ENCODE measurements at places on chromosomes 6 and 20.

DNA sequence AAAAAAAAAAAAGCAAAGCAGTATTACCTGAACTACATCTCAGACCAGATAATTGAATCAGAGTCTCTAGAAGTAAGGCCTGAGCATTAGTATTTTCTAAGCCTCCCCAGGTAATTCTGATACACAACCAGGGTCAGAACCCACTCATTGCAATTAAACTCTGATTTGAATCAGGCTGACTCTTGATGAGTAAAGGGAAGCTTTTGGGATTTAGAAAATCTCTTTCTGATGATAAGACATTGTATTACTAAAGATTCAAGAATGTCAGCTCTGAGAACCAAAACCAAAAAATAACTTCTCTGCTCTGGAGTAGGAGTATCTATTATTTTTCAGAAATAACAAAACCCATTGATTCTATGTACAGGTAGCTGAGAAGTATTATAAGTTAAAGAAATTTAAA, 100.1 kb upstream of the COL21A1 start:
- DNase-seq = no peak

DNA sequence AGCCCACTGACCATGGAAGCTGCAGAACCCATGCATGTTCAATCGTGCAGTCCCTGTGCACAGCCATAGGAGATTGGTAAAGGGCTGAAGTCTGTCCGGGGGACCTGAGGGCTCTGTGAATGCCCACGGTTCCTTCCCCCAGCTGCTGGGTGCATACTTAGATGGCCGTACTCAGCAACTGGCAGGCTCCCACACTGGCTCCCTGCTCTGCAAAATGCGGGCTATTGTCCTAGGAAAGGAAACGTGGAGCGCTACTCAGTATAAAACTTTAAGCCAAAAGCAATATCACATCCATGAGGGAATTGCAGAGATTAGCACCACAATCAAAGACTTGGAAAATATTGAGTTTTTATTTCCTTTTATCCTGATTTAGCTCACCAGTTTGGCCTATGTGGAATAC, 202.0 kb downstream of the WDR27 start:
- DNase-seq = no peak

GRCh38 chr6:125984311-125984710, 2.0 kb upstream of the TRMT11 start:
- no peak for DNase-seq

DNA sequence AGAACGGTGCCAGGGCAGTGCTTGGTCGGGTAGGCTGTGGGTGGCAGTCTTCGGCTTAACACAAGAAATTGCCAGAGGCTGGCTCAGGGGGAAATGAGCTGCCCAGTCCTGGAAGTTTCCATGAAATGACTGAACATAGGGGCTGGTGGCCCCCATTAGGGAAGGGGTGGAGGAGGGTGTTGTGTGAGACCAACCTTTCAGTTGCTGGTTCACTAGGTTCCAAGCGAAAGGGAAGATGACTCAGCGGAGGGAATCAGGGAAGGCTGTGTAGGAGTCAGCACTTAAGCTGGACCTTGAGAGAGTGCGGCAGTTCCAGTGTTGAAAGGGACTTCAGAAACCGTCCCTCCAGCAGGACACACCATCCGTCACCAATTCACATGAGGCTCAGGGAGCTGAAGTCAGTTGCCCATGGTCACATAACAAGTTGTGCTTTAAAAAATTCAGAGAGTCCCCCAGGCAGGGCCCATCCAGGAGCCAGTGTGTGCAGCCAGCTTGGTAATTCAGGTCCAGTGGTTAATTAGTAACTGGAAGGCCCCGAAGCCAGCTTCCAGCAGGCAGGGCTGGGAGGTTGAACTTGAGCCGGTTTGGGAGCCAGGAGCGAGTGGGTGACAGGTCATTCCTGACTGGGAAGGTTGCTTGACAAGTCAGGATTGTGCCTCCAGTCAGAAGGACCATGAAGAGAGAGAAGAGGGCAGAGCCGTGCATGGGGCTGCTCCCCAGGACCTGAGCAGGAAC, at the start of gene SGK2:
SGK2 (plus strand) TSS at position 616 of the 735 bp plus-strand sequence. CDS start 7,469 bp downstream, outside the sequence.
- DNase-seq = no peak

- DNase-seq = no peak
These were observed 231.0 kb downstream of the SMOC2 start for GRCh38 chr6:168671863-168672546.

DNA sequence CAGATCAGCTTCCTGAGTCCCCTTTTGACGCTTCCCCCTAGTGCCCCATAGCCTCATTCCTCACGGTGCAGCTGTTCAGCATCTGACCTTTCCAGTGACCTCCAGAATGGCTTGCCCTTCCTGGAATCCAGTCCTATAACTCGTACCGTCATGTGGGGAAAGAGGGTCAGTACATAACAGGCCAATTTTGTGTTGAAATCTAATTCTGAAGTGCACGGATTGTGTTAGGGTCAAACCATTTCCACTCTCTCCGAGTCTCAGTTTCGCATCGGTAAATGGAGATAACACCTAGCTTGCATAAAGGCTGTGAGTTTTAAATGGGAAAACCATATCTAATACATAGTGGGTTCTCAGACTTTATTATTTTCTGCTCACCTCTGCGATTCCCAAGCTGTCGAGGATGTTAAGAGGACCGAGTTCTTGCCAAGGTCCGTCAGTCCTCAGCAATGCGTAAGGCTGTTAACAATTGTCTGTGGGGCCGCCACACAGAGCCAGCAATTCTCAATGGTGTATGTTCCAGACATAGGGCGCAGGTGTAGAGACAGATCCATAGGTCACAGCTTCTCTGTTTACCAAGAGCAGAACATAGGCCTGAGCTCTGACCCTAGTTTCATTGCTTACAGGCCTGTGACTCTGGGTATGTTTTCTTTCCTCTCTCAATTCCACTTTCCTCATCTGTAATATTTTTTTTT, 45.5 kb upstream of the CCR6 start:
- no peak for DNase-seq

GRCh38 chr6:127436578-127437110, 22.5 kb downstream of the KIAA0408 start:
- no peak for DNase-seq

- no peak for DNase-seq
These were observed 20.8 kb downstream of the EFCAB8 start for GRCh38 chr20:32879538-32879937.

- DNase-seq = no peak
These were observed 230.7 kb downstream of the GMPR start for GRCh38 chr6:16468991-16469615.

GRCh38 chr20:35447082-35447789, 8.2 kb upstream of the CEP250 start:
- DNase-seq = peak; percentile 86

DNA sequence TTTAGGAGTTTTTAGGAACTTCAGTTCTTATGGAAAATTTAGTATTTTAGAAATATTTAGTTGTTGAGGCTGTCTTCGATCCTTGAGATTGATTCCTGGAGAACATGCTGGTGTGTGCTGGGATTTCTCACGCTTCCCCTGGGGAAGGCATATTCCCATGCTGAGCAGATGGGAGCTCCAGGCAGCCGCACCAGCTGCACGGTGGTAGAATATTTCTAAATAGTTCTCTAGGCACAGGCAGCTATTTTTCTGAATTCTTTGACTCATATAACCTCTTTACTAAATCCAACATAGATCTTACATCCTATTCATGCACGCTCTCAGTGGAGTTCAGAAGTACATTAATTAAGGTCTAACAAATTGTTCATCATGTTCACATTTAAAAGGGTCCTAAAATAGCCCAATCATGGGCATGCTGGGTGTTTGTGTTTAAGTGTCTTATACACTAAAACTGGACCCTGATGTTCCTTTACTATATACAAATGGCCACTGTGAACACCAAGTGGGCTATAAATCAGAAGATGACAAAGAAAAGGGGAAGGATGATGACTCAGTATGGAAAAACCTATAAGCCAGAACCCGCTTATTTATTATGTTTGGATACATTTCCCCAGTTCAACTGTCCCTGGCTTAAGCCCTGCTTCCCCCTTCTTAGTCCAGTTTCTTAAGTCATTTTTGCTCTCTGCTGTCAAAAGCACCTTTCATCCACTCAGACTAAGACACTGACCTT, 138.5 kb downstream of the UST start:
- no peak for DNase-seq

DNA sequence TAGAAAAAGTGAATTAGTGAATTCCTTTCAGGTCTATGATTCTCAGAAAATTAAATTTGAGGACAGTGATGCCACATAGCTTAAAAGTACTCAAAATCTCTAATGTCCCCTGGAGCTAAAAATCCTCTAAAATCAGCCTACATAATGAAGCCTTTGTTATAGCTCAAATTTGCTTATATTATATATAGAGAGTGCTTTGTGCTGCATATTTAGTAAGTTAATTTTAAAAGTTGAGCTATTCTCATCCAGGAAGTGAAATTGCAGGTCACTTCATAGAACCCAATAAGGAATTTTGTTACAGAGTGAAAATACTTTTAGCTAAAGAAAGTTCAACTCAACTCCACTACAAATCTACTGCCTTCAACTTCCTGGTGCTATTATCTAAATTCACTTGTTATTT, 507.5 kb upstream of the MAP3K7 start:
- DNase-seq = no peak

- DNase-seq = no peak
These were observed 74.8 kb downstream of the RIN2 start for GRCh38 chr20:19832875-19833274.

DNA sequence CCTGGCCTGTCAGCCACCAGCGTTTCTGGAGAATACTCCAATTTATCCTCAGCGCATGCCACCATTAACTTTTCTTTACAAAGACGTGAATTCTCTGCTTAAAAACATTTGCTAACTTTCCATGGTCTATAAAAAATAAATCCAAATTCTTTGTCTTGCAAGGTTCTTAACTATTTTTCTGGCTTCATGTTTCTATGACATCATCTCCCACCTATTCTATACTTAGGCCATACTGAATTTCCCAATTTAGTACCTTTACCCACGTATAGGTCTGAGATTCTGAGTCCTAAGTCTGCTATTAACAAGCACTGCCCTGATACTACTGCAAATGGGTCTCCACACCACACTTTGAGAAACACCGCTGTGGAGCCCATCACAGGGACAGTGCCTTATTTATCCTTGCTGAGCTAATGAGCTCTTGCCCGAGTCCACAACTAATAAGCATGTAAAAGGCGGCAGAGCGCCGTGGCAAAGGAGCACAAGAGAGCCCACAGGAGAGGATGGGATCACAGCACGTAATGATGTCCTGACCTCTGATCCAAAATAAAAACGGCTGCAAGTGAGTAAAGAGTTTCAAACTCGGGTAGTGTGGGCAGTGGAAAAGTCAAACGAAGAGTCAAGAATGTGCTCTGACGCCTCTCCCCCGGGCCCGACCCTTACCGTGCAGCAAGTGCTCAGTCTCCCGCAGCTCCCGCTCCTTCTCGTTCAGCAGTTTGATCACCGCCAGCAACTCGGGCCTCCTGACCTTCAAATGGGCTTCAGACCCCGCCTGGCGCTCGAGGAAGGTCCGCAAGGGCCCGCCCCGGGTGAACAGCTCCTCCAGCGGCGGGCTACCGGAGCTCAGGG, 519 bp downstream of the MTRF1L start:
- no peak for DNase-seq

- DNase-seq = no peak
These were observed 94.8 kb downstream of the BTBD3 start for GRCh38 chr20:12012241-12013222.
